ENCODE measurements at places on chromosomes 7 and 10. TPM values are rescaled to one million over a fixed set of nuclear protein-coding genes. Genes with fewer than 3 reads are reported as not detected.

Gene ASB10
- not detected for total RNA-seq

Gene ZNF503
- total RNA-seq = 32.1 TPM

Gene MEOX2
- total RNA-seq = 35.9 TPM

Gene OLAH
- total RNA-seq = not detected

Gene TMEM26
- 0.54 TPM for total RNA-seq

Gene MYH16
- total RNA-seq = not detected

Gene SLC12A9
- 20.3 TPM for total RNA-seq

DNA sequence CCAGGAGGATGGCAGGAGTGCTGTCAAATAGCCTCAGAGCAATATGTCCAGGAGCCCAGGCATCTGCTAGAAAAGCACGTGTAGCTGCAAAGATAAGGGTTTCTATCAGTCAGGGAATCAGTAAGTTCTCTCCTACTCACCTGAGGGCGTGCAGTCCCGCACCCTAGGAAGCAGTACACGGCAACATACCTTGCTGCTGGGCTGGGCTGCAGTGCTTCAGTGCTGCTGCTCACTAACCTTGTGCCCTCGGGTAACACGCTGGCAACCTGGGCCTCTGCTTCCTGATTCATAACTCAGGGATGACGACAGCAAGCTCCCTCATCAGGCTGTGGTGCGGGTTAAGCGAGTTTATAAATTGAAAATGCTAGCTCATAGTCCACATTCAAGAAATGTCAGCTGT lies 29.5 kb upstream of the CCNY start:
- no peaks in the 10 kb centered on the region for H3K36me3 ChIP-seq
- H3K27me3 ChIP-seq = no peaks in the 10 kb centered on the region
- no peaks in the 10 kb centered on the region for H3K4me1 ChIP-seq
- H3K27ac ChIP-seq = no peak overlapping the region
- H3K4me3 ChIP-seq = no peak overlapping the region

DNA sequence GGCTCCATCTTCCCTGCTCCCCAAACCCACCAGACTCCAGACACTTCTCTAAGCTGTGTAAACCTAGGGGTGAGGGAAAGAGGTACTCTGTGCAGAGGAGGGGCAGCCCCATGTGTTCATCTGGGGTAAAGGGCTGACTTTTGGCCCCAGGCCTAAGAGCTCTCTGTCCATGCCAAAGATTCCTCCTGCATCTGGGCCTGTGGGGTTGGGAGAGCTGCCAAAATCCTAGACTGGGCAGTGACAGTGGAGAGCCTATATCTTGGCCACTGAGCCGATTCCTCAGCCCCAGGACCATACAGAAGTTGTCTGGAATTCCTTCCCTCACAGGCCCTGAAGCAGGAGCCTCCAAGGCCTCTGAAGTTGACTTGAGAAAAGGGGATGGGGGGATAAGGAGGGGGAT lies 25.3 kb upstream of the LEP start:
- H3K36me3 ChIP-seq = no peaks in the 10 kb centered on the region
- H3K27ac ChIP-seq = no peak overlapping the region
- H3K27me3 ChIP-seq = no peaks in the 10 kb centered on the region
- no peaks in the 10 kb centered on the region for H3K4me1 ChIP-seq
- DNase-seq = no peak
- no peak overlapping the region for H3K4me3 ChIP-seq

DNA sequence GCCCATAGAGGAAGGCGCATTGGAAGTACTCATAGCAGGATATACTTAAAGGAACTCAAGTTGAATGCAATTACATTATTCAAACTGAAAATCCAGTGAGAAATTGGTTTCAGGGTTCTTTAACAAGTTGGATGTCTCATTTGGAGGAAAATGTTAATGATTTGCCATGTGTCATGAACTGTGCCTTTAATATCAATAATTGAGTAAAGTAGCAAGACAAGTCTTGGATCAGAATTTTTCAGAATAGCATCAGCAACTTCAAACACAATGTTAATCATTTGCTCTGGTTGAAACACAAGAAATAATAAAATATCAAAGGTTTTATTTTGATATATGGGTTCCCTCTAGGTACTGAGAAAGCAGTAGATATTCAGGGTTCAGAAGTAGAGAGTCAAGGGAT lies 24.5 kb upstream of the POU6F2 start:
- no peaks in the 10 kb centered on the region for H3K27me3 ChIP-seq
- no peak overlapping the region for H3K4me3 ChIP-seq
- no peak overlapping the region for H3K27ac ChIP-seq

GRCh38 chr7:106997487-106998271 lies 46.8 kb upstream of the PRKAR2B start:
- H3K27me3 ChIP-seq = no peaks in the 10 kb centered on the region
- no peak for DNase-seq
- no peaks in the 10 kb centered on the region for H3K36me3 ChIP-seq

- H3K27me3 ChIP-seq = no peaks in the 10 kb centered on the region
- no peak overlapping the region for H3K27ac ChIP-seq
- no peak for DNase-seq
Measured at GRCh38 chr7:137331378-137331777, 12.2 kb downstream of the PTN start.

- H3K27me3 ChIP-seq = no peaks in the 10 kb centered on the region
- H3K4me3 ChIP-seq = no peak overlapping the region
- no peaks in the 10 kb centered on the region for H3K4me1 ChIP-seq
Measured at GRCh38 chr7:46162609-46163008, 241.5 kb upstream of the IGFBP3 start.

DNA sequence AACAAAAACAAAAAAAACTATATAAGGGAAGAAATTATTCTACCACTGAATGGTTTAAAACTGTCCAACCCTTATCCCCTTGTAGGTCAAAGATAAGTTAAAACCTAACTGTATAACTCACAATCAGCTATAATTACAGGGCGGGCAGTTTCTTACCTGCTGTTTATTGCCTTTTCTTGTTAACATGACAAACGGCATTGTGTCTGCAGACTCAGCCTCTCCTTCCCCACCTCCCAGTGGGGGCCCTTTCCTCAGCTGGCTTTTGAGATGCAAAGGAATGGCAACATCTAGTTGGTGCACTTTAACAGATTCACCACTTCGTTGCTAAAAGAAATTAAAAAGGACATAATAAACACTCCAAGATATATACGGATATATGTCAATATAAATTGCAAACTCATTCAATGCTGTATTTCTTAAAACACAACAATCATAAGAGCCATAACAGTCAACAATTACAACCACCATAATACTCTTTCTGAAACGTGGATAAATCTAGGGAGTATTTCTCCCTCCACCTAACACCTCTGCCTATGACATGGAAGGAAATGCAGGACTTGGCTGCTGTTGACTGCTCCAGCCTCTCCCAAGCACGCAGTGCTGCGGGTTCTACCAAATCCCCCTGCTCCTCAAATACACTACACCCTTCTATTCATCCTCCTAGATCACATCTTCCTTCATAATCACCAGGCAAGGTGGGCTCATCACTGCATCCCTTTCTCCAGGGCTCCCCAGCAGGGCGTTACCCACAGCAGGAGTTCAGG lies 106.0 kb downstream of the UPF2 start:
- DNase-seq = no peak
- no peak overlapping the region for H3K4me3 ChIP-seq
- no peaks in the 10 kb centered on the region for H3K4me1 ChIP-seq
- no peaks in the 10 kb centered on the region for H3K36me3 ChIP-seq
- H3K27me3 ChIP-seq = no peaks in the 10 kb centered on the region

- peaks cover 4% of the 10 kb centered on the region for H3K36me3 ChIP-seq
- no peak for DNase-seq
- no peak overlapping the region for H3K27ac ChIP-seq
- H3K27me3 ChIP-seq = no peaks in the 10 kb centered on the region
- H3K4me1 ChIP-seq = peaks cover 2% of the 10 kb centered on the region
Measured at GRCh38 chr7:30598121-30598876, 3.6 kb downstream of the GARS1 start.

DNA sequence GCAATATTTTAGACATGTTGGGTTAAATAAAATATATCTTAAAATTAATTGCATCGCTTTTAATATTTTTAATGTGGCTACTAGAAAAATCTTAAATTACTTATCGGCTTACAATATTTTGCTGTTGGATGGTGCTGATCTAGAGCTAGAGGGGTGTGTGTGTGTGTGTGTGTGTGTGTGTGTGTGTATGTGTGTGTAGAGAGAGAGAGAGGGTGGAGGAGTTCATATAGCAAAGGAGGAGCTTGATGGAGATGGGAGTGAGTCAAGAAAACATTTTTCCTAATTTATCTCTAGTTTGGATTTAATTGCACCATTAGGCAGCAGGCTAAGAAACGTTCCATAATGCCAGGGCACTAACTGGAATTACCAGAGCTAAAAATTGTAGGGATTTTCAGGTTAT lies 10.4 kb upstream of the SLC25A13 start:
- no peaks in the 10 kb centered on the region for H3K27me3 ChIP-seq
- H3K4me3 ChIP-seq = no peak overlapping the region

DNA sequence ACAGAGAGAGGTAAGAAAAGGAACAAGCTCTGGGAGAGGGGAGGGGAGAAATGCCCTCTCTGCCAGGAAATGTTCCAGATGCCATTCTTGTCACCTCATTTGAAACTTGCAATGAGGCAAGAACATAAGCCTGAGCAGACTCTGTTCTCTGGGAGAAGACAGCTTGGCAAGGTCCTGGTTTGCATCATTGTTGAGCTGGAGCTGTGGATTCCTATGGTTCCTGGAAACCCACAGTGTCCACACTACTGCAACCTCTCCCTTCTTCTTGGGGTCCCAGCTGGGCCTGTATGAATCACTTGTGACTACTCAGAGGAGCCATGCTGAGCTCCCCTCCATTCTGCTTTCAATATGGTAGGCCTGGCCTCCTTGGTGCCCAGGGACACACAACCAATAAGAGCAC lies 60.8 kb upstream of the HECTD2 start:
- H3K27ac ChIP-seq = peak overlapping the region; percentile 98
- no peak overlapping the region for H3K4me3 ChIP-seq
- DNase-seq = peak; percentile 79
- H3K4me1 ChIP-seq = no peaks in the 10 kb centered on the region

GRCh38 chr7:25726781-25727311 lies 425.2 kb upstream of the NFE2L3 start:
- no peaks in the 10 kb centered on the region for H3K27me3 ChIP-seq
- peaks cover 6% of the 10 kb centered on the region for H3K4me1 ChIP-seq
- H3K4me3 ChIP-seq = no peak overlapping the region

DNA sequence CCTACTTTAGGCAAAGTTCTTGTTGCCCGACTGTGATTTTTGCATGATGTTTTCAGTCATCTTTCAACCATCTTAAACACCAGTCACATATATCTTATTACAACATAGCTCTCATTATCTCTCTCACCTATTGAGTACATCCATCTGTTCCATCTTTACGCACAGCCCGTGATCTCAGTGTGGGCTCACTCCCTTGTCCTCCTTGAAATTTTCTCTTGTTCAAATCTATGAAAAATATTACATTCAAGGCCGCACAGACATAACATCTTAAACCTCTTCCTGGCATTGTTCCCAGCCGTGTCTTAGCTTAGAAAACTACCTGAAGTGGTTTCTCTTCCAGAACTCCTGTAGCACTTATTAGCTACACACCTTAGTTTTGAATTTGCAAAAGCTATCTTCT lies 32.6 kb downstream of the NET1 start:
- H3K27me3 ChIP-seq = no peaks in the 10 kb centered on the region
- DNase-seq = no peak
- H3K36me3 ChIP-seq = peaks cover 1% of the 10 kb centered on the region
- H3K4me3 ChIP-seq = no peak overlapping the region
- no peak overlapping the region for H3K27ac ChIP-seq
- peaks cover 8% of the 10 kb centered on the region for H3K4me1 ChIP-seq

DNA sequence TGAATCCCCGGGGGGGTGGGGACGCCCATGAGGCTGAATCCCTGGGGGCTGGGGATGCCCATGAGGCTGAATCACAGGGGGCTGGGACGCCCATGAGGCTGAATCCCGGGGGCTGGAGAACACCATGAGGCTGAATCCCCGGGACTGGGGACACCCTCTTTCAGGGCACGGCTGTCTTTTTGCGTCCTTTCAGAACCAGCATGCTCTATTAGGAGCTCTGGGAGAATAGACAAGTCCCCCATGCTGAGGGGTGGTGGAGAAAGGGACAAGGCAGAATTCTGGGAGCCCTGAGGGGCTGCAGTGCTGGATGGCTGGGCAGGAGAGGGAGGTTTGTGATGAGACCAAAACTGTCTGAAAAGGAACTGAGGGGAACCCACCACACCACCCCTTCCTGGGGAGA lies 257.3 kb upstream of the TCERG1L start:
- no peaks in the 10 kb centered on the region for H3K36me3 ChIP-seq
- no peak overlapping the region for H3K27ac ChIP-seq
- no peak for DNase-seq

DNA sequence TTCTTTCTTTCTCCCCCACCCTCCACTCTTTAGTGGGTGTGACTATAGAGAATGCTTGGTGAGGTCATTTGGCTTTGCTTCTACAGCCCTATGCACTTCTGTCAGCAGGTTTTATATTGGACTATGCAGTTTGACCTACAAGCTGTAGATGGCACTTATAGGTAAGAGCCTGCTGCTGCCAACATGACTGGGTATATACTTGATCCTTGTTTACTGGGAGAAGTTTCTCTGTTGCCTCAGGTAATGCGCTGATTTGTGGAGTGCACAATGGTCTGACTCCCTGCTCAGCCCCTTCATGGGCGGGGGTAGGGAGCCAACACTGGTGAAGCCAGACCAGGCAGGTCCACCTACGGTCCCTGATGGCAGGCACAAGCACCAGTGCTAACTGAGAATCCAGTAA lies 33.7 kb upstream of the C7orf33 start:
- H3K36me3 ChIP-seq = no peaks in the 10 kb centered on the region
- H3K27me3 ChIP-seq = no peaks in the 10 kb centered on the region
- no peak overlapping the region for H3K27ac ChIP-seq
- H3K4me1 ChIP-seq = no peaks in the 10 kb centered on the region
- no peak overlapping the region for H3K4me3 ChIP-seq

All from aorta (tissue), 5 donors.